ENCODE measurements at places on chromosomes 16 and 17.

DNA sequence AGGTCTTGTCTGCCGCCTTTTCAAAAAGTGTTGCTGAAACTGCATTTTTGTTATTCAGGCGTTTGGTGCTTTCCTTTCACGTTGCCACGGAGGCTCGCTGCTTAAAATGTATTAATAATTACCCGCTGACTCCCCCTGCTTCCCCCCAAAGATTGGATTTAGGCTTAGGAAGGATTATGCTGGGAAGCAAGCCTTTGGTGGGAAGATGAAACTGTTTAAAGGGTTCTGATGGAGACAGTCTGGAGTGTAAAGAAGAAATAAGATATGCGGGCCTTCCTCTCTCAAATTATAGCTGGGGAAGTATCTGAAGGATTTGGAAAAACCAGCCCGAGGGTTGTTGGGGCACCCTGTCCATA lies 1.1 kb downstream of the KSR1 start:
- no peak for DNase-seq

DNA sequence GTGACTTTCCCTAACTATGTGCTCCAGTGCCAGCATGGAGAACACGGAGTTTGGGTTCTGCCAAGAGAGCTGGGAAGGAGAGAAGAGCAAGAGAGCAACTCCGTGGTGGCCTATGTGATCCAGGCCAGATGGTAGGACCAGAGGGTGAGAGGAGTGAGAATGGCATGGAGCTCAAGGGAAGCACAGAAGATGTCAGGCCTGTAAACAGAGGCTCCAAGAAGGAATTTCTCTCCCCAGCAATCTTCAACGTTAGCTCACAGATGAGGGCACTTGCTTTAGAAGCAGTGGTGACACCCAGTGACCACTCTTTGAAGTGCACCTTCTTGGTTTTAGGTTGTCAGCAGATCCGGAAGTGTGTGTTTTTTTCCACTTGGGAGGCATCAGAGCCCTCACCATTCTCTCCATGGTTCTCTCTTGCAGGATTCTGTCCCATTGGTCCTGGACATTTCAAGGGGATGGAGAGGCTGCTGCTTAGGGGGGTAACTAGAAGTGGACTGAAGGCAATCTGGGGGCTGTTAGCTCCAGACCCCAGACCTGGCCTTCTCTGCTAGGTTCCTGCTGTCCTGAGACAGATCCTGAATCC lies 18.1 kb upstream of the TMEM98 start:
- DNase-seq: peak; percentile 67

GRCh38 chr16:30603945-30604315 lies 6.3 kb downstream of the ZNF689 start:
- DNase-seq: no peak

DNA sequence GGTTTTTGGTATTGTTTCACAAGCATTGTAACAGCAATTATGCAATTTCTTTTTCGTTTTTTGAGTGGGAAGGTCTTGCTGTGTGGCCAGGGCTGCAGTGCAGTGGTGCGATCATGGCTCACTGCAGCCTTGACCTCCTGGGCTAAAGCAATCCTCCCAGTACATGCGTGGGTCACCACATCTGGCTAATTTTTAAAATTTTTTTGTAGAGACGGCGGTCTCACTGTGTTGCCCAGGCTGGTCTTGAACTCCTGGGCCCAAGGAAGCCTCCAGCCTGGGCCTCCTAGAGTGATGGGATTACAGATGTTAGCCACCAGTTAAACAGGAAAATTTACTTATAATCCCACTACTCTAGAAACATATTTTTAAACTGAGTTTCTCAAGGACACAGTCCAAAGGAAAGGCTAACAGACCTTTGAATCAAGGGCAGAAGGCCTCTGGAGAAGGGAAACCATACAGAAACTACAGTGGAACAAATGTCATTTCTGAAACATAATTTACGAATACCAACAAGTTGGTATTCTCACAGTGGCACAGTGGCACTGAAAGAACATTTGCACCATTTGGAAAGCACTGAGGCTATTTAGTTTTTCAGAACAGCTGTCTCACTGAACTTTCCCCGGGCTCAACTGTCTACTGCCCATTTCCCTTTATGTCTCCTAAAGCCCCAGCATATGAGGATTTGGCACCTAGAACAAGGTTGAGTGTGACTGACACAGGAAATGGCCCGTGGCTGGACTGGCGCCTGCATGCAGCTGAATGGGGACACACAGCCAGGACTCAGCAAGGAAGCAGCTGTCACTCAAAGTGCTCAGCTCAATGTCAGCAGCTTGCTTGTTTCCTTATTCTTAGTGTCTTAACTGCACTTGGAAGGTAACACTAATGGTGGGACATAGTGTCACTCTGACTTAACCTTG lies 2.8 kb upstream of the PRKAR1A start:
- DNase-seq: no peak

DNA sequence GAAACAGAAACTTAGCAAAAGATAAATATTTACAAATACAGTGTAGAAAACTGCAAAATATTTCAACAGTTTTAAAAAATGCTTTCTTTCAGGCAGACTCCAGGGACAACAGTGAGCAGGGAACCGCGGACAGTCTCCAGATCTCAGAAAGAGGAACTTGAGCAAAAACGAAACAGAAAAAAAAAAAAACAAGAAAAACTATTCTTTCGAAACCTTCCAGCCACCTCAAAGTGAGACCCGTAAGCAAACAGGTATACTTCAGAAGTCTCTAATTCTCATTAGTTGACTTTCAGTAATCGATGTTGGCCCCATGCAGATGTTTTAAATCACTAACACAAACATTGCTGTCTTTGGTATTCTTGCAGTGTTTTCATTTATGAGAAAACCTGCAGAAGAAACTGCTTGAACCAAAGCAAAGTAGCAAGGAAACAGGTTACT lies 15.7 kb upstream of the CCL1 start:
- DNase-seq: no peak

All from hippocampal formation (tissue), 2 donors.